ENCODE measurements at places on chromosomes 16 and 17.
A peak's percentile ranks its signal among the peaks of the same experiment; 100 is the strongest.

DNA sequence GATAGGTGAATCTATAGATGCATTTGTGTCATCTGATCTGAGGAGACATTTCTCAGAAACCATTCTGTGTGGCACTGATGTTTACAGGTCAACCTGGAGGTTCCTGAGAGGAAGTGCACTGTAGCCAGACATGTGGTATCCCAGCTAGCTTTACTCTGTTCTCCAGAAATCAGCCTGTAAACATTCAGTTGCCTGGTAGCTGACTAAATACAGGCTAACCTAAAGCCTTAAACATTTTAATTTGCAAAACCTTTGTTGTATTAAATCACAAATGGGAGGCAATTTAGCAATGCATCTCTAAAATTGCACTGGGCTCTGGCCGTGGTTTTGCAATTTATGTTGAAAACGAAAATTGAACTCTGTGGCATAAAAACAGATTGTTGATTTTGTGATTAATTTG lies 207.6 kb downstream of the FTO start:
- DNase-seq = no peak

GRCh38 chr17:79022507-79022991 lies 1.4 kb upstream of the C1QTNF1 start:
- no peak for DNase-seq

DNA sequence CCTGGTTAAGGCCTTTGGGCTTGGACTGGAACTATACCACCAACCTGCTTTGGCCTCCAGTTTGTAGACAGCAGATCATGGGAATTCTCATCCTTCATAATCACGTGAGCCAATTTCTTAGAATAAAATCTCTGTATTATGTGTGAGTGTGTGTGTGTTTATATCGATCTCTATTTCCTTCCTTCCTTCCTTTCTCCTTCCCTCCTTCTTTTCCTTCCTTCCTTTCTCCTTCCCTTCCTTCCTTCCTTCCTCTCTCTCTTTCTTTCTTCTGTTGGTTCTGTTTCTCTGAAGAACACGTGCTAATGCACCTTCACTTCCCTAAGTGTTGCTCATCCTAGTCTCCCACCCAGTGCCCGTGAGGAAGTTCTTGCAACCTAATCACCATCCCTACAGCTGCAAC lies 35.5 kb upstream of the PHB1 start:
- no peak for DNase-seq

DNA sequence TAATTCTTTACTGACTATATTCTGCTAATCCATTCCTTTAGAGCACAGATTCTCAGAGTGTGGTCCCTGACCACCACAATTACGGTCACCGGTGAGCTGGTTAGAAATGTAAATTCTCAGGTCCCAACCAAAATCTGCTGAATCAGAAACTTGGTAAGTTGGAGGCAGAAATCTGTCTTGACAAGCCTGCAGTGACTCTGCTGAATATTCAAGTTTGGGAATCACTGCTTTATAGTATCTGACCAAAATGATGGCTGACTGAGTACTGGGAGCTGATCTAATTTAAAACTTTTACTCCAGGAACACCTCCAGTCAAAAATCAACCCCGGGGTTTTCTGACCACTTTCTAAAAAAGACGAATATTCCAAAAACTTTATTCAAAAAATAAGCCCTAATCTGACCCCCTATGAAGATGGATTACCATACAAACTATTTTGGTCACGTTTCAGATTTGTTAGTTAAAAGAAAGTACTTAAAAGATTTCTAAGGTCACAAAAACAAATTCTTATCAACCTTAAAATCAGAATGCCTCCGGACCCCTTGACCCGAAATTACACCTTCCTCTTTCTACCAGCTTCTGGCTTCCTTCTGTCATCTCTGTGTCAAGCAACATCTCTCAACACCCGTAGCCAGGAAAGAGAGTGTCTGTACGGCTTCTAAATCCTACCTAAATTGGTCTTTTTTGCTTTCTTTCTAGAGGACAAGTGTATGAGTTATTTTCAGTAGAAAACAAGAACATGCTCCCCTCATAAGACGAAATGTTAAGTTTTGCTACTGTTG lies 38.6 kb downstream of the CREBBP start:
- no peak for DNase-seq

DNA sequence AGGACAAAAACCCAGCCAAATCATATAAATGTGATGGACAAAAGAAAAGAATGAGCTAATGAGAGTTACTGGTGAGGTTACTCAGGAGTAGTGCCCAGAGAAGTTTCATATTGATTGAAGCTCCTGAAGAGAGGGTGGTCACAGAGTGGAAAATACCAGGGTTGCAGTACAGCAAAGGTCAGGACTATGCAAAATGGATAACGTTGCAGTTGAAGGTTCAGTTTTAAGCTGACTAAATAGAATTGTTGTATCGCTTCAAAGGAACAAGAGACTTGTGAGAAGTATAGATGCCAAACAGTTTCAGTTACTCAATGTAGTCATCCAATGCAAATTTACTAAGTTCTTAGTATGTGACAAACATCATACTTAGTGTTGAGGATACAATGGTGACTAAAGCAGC lies 47.1 kb downstream of the ABCA8 start:
- no peak for DNase-seq

DNA sequence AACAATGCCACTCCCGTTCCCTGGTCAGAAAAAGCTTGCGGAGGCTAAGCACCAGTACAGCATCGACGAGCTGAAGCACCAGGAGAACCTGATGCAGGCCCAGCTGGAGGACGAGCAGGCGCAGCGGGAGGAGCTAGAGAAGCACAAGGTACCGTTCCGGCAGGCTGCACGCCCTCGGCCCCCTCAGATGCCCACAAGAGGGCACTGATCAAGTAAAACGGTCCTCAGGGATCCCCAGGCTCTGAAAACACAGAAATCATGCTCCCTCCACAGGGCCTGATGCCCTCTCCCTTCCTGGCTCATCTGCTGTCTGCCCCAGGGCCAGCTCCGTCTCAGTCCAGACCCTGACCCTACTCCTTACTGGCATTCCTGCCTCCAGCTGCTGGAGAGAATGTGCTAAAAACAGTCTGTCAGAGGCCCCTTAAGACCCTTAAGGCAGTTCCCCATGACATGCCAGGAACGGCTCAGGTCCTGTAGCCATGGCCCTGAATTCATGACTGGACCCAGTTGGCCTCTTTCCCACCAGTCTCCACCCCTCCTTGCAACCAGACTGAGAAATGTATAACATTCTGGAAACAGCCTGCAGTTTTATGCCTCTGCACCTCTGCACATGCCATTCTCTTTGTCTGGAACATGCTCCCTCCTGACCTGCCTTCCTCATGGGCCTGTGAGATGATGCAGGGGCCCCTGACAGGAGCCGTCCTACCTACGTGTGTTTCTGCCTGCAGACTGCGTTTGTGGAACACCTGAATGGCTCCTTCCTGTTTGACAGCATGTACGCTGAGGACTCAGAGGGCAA lies 21.8 kb downstream of the DRC3 start:
- DNase-seq = no peak

GRCh38 chr17:80779961-80780380 lies 211.7 kb upstream of the CHMP6 start:
- DNase-seq = no peak

DNA sequence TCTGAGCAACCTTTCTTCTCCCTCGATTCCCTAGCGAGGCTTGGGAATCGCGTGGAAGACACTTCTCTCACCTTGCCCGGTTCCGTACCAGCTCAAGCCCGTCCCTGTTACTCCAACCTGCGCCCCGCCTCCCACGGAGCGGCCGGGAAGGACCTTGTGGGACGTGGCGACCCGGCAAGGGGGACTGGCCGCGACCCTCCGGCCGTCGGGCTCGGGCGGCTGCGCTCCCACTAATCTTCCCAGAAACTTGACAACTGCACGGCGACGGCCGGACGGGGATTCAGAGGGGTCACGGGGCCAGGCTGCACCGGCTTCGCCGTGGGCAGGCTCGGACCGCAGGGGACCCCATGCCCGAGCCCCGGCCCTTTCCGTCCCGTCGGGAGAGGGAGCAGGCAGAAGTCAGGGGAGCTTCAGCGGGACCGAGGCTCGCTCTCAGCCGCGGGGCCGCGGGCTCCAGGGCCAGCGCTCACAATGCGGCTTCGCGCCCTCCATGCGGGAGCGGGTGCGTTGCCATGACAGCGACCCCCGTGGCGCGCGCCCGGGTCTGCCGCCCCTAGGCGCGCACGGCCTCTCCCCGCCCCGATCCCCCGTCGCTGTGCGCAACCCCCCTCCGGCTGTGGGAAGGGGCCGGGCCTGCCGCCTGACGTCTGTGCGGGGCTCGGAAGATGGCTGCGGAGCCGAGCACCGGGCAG lies at the start of gene SGSM2:
TSS of gene SGSM2 (plus strand) at position 650 of the 692 bp plus-strand sequence. CDS start 188 bp downstream, outside the sequence.
- DNase-seq = peak; percentile 73

GRCh38 chr17:13393841-13394710 lies 207.7 kb downstream of the HS3ST3A1 start:
- no peak for DNase-seq

DNA sequence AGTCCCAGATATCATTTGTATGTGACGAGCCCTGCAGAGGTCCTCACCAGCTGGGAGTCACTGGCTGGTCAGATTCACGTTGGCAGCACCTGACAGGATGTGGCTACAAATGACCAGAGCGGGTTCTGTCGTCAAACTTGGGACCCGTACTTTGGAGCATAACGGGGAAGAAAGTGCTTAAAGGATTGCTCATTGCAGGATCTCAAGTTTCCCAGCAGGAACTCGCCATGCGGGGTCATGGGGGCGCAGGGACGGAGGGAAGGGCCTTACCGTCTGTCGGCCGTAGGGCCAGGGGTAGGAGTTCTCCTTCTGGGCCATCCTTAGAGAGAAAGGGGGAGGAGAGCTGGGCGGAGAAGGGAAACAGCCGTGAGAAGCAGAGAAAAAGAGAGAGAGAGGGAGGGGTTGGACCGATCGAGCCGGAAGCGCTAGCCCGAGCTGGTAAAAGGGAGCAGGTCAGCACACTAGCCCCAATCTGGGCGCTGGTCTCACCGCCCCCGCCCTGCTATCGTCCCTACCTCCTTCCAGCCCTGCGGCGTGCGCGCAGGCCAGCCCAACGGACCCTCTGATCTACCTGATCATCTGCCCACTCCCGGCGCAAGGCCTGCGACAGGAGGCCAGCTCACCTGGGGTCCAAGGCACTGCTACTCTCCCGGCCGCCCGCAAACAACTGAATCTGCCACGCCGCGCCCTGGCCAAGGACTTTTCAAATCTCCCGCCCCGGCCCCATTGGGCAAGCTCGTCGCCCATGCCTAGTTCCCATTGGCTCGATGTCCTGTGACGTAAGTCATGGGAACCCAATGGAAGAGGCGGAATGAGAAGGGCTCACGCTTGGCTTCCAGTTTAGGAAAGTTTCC lies at the start of gene AURKB:
TSS of gene AURKB (minus strand) at position 669 of the 854 bp plus-strand sequence. CDS start at position 318, 351 bp downstream.
- peak; percentile 93 for DNase-seq

- no peak for DNase-seq
Measured at GRCh38 chr17:32904891-32905290, 23.1 kb upstream of the TMEM98 start.

DNA sequence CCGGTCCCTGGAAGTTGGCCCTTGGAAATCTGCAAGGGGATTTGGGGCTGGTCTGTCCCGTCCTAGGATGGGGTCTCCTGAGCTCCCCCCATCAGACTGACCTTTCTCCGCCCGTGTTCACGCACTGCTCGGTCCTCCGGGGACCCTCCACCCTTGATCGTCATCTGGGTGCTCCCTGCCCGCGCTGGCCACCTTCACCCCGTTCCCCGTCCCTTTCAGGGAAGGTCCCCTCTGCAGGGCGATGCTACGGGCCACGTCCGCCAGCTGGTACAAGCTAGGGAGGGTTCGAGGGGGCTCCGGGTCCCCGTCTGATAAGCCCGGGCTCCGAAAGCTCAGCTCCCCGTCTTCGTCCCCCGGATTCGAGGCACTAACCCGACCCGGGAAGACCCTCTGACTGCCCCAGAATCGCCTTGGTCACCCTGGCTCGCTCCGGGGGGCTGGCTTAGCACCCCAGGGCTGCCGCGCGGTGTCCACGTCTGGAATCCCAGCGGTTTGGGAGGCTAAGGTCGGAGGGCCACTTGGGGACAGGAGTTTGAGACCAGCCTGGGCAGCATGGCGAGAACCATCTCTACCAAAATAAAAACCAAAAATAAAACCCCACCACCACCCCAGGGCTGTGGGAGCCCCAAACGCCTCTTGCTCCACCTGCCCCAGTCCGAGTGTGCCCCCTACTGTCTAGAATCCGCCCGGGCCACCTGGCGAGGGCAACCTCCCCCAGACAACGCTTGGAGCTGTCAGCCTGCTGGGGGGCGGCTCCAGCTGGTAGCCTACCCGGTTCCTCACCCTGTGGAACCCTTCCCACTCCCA lies 1.1 kb upstream of the SLC43A2 start:
- peak; percentile 36 for DNase-seq

GRCh38 chr16:55592306-55592705 lies 25.8 kb downstream of the CAPNS2 start:
- no peak for DNase-seq

DNA sequence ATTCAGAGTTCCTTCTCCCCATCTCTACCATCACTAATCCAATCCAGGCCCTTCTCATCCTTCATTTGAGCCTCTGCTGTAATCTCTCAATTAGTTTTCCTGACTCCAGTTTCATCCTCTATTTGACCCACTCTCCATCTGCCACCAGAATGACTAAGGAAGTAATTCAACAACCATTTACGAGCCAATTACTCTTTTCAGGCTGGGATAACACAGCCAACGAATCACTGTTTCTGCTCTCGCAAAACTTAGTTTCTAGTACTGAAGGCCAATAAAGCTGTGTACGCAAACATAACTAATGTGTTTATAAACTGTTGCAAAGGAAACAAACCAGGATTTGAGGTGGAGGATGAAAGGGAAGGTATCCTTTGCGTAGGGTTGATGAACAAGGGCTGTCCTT lies 53.7 kb downstream of the MAP2K6 start:
- no peak for DNase-seq

DNA sequence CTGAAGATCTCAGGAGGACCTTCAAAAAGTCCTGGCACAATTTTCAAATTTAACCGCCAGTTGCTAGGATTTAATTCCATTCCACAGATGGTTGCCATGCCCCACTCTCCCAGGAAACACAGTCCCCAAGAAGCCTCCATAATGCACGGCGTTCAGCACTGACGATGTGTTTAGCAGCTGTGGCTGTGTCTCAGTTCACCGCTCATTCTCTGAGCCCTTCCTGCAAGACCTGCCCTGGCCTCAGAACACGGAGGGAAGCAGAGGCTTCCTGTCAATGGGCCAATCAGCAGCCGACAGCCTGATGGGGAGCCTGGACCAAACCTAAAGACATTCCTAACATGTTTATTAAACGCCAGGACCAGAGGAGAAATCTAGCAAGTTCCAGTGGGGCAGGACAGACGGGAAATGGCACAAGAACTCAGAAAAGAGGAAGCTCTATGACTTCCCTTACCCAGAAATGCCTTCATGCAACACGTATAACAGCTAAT lies 4.9 kb downstream of the MYLK3 start:
- DNase-seq = no peak
